ENCODE measurements at places on chromosomes 1 and 21.
A peak's percentile ranks its signal among the peaks of the same experiment; 100 is the strongest.

DNA sequence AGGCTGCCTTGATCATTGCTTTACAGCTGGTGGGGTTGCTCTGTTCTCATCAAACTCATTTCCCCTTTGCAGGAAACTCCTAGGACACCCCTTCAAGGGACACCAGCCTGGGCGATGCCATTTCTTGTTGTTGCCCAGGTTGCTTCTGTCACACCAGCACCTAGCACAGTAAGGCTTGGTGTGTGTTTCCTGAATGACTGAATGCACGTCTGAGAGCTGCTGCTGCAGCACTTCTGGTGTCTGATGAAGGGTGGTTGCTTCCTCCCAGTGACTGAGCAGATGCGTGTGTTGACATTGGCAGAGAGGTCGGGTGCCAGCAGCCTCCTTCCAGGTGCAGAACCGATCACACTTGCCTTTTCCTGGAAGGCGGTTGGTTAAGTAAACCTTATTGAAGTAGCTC lies 477.4 kb downstream of the CAMTA1 start:
- DNase-seq = no peak

DNA sequence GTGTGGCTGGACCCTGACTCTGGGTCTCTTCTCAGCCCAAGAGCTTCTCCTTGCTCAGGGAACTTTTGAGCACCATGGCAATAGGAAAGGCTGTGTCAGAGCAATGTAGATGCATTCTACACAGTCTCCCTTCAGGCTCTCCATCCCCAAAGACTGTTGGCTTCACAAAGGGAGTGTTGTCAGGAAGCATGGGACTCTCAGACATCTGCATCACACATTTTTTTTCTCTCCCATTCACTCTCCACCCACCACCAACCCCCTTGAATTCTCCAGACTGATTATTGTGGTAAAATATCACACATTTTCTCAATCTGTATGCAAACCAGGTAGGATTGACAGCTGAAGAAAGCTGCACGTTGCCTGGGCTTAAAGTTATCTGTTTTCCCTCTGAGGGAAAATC lies 105.4 kb upstream of the WARS2 start:
- DNase-seq = no peak

DNA sequence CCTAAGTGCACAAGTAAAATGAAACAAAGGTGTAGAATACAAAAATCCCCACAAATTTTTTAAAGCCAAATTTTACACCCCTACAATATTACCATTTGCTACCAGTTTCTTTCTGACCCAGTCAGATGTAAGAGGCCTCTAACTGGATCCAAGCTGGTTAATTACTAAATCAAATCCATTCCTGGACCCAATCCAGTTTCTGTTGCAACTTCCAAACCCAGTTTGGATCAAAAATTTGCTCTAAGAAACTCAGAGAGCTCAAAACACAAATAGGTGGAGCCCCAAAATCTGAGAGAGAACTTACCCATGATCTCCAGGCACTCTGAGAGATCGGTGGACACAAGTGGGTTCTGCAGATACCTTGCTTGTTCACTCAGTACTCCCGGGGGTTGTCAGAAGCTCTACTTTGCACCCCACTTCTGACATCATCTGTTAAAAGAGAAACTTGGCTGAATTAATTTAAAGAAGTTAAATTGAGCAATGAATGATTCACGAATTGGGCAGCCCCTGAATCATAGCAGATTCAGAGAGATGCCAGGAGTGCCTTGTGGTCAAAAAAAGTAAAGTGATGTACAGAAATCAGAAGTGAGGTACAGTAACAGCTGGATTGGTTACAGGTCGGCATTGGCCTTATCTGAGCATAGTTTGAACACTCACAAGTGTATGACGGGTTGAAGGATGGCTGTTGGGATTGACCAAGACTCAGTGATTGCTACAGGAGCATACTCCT lies 448.0 kb downstream of the KCNT2 start:
- DNase-seq = no peak

DNA sequence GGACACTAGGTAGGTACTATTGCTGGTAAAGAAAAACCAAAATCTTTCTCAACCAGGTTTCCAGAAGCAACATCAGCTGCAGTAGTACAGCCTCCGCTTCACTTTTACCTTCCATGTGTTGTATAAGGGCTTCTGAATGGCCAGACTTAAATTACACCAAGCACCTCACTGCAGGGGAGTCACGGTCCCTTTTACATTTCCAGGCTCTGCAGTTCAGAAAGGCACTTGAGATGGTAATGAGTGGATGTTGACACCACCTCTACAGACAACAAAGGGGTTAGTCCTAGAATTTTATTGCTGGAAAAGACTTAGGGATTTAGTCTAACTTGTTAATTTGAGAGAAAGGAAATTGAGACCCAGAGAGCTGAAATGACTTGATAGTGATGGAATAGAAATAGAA lies 12.0 kb upstream of the DUSP12 start:
- DNase-seq = no peak

DNA sequence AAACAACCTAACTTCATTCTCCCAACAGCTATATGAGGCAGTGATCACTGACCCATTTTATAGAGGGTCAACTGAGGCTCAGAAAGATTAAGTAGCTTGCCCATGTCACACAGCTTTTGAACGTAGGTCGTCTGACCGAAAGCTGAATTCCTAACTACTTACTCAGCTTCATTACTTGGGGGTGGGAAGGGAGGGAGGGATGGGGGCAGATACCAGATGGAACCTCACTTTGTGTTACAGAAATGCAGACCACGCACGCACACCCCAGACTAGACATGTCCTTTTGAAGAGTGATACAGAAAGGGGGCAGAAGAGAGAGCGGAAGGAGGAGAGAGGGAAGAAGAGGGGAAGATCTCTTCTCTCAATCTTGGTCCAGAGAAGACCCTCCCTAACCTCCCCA lies 2.3 kb downstream of the ADGRB2 start:
- DNase-seq = no peak

DNA sequence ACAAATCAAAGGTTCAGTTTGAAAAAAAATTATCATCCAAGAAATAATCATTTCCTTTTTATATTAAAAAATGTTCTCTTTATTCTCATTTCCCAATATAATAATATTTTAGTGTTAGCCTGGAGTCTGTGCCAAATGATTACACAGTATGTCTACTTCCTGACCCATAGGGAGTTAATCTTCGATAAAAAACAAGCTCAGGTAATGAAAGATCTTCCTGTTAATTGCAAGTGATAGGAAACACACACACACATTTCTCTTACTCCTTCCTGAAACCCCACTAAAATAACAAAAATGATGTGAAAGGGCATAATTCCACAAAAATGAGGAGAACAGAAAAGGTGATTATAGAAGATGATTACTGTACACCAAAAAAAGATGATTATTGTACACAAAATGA lies 123.5 kb upstream of the CXADR start:
- no peak for DNase-seq

GRCh38 chr21:43266534-43266933 lies 97.7 kb downstream of the CRYAA start:
- DNase-seq = no peak

- no peak for DNase-seq
These were observed 169.4 kb upstream of the ESRRG start for GRCh38 chr1:216892581-216893160.

DNA sequence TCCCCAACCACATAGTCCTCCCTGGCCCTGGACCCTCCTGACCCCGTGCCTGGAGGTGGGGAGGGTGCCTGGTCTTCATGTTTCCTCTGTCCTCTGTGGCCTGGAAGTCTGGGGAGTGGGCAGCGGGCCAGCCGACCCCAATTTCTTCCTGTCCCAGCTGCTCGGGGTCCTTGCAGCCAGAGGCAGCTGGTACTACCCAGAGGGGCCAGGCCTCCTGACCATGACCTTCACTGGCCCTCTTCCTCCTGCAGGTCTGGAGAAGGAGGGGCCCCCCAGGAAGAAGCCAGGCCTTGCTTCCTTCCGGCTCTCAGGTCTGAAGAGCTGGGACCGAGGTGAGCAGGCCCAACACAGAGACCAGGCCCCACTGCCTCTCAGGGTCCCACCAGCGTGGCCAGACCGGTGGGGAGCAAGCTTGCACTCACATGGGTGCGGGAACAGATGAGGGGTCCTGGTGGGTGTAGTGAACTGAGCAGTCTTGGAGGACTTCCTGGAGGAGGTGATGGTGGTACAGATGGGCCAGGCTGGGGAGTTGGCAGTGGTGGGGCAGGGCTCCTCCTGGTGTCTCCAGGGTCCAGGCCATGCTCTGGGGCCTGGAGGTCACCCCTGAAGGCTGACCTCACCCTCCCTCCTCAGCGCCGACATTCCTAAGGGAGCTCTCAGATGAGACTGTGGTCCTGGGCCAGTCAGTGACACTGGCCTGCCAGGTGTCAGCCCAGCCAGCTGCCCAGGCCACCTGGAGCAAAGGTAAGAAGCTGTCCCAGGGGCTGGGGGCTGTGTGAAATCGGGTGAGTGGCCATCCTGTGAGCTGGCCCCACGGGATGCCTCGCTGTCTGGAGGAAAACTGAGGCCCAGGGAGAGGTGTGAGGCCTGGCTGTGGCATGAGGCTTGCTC lies 32.7 kb downstream of the TRIM11 start:
- no peak for DNase-seq

DNA sequence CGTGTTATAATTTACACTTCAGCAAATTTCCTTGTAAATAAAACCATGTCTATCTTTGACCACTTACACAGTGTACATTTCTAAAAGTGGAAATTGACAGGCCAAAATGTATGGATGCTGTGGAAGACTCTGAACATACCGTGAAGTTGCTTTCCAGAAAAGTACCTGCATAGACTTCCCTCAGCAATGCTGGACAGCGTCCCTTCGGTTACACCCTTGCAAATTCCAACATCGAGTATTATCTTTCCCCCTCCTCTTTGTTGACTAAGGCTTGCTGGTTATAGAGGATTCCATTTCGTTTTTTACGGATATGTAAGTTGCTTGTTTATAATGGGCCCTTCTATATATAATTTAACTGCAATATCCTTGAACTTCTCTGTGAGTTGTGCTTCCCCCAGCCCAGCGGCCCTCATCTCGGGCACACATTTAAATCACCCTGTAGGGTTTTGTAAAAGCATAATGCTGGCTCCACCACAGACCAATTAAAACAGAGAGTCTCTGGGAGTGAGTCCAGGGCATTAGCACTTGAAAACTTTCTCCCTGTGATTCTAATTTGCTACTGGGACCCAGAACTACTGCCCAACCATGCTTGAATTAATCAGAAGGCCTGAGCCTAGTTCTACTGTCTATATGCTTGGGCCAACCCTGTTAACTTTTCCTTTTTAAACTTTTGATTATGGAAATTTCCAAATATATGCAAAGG lies 230.3 kb downstream of the GRIK3 start:
- no peak for DNase-seq

DNA sequence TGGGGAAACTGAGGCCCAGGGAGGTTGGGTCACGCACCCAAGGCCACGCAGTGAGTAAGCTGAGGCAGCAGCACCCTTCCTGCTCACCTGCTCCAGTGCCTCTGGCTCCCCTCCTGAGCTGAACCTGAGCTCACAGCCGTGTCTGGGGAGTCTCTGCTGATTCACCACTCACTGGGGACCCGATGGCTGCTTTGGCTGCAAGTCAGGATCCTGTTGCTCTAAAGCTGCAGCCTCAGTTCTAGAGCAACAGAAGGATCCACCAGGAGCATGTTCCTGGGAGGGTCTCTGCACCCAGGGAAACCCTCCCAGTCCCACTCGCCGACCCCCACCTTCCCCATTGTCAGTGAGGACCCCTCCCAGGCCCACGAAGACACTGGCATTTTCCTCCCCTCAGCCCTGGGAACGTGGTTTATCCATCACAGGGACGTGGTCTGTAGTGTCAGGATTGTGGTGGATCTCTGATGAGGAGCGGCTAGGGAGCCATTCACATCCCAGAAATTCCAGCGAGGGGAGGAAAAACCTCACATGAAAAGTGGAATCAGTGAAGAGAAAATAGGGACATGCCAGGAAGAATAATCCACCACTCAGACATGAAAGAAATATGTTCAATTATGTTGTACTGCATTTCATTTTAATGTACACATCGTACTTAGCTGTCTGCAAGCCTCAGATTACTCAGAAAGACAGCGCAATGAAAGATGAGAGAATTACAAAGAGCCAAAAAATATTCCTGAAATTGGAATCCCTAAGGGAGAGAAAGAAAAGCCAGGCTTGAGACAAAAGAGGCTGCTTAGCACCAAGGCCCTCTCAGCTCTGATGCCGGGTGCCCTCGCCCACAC lies 447.2 kb downstream of the MATN1 start:
- DNase-seq = no peak

GRCh38 chr1:10188133-10188650 lies 22.2 kb upstream of the KIF1B start:
- DNase-seq = no peak

DNA sequence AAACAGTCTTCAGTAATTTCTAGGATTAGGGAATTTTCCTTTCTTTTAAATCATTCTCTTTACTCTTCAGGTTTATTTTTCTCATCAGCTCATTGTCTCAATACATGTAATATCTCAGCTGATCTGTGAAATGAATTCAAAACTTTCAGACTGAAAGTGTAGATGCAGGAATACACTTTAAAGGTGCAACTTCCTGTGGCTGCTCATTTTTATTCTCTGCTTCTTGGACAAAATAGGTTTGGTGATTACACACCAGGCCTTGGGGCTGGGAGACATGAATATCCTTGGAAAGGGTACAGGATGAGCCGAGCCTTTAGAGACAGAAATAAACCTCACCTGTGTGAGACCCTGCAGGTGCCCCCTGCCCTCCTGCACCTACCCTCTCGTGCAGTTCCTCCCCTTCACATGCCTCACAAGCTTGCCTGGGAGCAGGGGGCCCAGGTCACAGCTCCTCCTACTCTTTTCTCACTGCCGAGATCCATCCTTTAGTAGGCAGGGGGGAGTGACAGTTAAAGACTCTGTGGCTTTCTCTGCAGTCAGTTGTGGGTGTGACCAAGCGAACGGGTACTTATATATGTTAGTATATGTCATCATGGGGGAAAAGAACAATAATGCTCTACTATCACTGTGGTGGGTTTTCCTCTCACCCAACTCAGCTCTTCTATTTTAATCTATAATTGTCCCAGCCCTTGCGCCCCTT lies 23.6 kb downstream of the XCL2 start:
- peak; percentile 8 for DNase-seq

DNA sequence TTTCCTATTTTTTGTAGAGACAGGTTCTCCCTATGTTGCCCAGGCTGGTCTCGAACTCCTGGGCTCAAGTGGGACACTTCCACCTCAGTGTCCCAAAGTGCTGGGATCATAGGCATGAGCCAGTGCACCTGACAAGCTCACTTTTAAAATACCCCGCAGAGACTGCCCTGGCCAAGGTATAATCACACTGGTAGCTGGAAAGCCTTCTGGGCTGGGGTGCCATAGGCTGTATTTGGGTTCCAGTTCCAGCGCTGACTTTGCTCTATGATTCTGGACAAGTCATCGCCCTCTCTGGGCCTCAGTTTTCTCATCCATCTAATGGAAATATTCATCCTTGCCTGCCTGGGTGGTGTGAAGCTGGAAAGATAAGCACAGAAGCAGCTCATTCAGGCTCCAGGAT lies 10.4 kb downstream of the LDLRAD1 start:
- no peak for DNase-seq

DNA sequence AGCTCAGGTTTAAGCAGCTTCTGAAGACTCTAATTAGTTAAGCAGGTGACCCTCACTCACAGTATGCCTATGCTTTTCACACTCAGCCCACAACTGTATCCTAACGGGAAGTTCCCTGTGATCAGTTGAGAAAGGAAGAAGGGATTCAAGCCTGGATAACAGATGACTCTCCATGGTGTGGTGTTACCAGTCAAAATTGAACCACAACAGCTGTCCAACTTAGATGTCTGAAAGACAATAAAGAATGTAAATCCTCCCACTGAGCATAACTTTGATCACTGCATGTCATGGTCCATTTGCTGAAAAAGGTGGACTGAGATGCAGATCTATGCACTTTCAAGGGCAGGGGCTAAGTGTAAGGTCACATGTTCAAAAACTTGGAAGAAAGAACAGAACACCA lies 32.3 kb upstream of the DIPK1A start:
- no peak for DNase-seq
